Chondrocyte (in vitro differentiated cells): ENCODE measurements at places on chromosomes 13 and 19.

GRCh38 chr13:98427331-98427995 lies 149.4 kb downstream of the STK24 start:
- no peaks in the 10 kb centered on the region for H3K27me3 ChIP-seq
- H3K4me3 ChIP-seq: no peak overlapping the region
- peaks cover 47% of the 10 kb centered on the region for H3K36me3 ChIP-seq
- H3K4me1 ChIP-seq: peaks cover 15% of the 10 kb centered on the region
- H3K27ac ChIP-seq: no peak overlapping the region
- no peak for DNase-seq

- no peaks in the 10 kb centered on the region for H3K4me1 ChIP-seq
- no peak overlapping the region for H3K4me3 ChIP-seq
- no peak for DNase-seq
- no peaks in the 10 kb centered on the region for H3K36me3 ChIP-seq
- peaks cover 8% of the 10 kb centered on the region for H3K27me3 ChIP-seq
- no peak overlapping the region for H3K27ac ChIP-seq
Observed at GRCh38 chr13:78499802-78500201, 103.5 kb downstream of the POU4F1 start.

DNA sequence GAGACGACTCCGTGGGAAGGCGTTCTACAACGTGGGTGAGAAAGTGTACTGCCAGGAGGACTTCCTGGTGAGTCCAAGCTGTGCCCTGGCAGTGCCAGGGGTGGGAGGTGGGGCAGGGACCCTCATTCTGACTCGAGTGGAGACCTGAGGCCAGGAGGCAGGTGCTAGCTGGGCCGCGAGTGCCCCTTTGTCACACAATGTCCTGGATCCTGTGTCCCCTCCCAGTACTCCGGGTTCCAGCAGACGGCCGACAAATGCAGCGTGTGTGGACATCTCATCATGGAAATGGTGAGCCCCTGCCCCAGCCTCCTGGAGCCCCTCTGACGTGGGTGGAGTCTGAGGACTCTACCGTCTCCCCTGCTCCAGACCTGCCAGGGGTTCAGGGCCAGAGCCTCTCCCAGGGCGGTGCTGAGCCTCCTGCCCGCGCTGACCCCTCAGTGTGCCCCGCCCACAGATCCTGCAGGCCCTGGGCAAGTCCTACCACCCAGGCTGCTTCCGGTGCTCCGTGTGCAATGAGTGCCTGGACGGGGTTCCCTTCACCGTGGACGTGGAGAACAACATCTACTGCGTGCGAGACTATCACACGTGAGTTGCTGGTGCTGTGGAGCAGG lies 11.6 kb downstream of the WTIP start:
- peaks cover 23% of the 10 kb centered on the region for H3K36me3 ChIP-seq
- no peaks in the 10 kb centered on the region for H3K27me3 ChIP-seq
- no peaks in the 10 kb centered on the region for H3K4me1 ChIP-seq
- no peak overlapping the region for H3K4me3 ChIP-seq
- peak; percentile 79 for DNase-seq

- no peak overlapping the region for H3K27ac ChIP-seq
- DNase-seq: no peak
- H3K4me1 ChIP-seq: no peaks in the 10 kb centered on the region
- no peak overlapping the region for H3K4me3 ChIP-seq
- H3K36me3 ChIP-seq: no peaks in the 10 kb centered on the region
Observed at GRCh38 chr13:61905054-61905453, 489.4 kb upstream of the PCDH20 start.
